ENCODE measurements at places on chromosomes 7 and 10. TPM values are rescaled to one million over a fixed set of nuclear protein-coding genes. Genes with fewer than 3 reads are reported as not detected.

DNA sequence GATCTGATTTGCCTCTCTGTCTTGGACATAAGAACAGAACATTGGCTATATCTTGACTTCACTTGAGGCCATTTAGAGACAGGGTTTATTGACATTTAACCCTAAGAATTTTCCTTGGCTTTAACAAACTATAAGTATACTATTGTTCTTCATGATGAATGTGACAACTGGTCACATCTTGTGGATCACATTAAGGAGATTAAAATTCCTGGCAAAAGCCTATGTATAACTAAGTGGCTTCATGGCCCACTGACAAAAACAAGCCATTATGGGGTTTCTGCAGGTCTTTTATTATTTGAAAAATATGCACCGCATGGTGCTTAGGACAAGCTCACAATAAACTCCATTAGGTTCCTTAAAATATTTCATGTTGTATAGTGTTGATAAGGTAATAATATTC lies 54.8 kb downstream of the THNSL1 start:
- DNase-seq: no peak

DNA sequence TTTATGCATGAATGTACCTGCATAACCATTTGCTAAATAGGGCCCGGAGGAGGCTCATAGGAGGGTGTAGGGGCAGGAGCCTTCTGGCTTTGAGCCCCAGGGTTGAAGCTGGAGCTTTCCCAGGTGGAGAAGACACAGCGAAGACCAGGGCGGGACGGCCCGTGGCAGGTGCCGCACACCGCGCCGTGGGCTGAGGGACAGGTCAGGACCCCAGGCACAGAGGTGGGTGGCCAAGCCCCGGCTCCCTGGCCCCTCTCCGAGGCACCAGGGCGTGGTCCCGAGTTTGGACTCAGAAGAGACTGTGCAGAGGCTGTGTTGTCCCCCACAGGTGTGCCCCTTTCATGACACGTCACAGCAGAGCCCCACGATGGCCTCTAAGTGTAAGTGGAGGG lies 56.5 kb downstream of the PWWP2B start:
- no peak for DNase-seq

DNA sequence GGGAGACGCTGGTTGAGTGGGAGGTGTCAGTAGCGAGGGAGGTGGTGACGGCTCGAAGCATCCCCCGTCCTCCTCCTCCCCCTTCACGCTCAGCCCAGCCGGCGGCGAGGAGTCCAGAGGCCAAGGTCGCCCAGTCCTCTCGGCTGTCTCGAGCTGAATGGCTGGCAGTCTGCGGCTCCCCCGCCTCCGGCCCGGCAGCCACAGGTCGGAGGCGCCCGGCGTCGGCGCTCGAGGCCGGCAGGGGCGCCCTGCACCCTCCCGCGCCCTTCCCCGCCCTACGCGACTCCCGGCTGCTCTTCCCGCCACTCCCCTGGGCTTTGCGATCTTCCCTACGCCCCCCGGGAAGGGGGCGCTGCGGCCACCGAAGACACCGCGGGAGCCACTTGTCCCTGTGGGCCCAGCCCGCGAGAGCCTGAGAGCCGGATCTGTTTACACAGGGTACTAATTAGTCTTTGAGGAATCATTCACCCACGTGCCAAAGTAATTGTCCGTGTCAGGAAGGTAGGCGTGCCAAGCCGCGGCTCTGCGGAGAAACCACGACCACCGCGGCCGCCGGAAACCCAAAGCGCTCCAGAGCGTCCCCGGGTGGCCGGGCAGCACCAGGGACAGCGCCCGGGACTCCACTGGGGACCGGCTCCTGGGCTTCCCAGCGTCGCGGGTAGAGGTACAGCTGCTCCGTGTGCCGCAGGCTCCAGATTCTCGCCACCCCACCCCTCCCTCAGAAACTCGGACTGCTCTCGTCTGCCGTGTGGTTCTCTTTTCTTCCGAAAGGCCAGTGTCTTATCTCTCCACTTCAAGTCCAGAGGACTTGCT lies at the start of gene NXPH1:
NXPH1 (plus strand) TSS at position 133 of the 813 bp plus-strand sequence.
- no peak for DNase-seq

GRCh38 chr7:24123076-24123475 lies 160.9 kb upstream of the NPY start:
- no peak for DNase-seq

DNA sequence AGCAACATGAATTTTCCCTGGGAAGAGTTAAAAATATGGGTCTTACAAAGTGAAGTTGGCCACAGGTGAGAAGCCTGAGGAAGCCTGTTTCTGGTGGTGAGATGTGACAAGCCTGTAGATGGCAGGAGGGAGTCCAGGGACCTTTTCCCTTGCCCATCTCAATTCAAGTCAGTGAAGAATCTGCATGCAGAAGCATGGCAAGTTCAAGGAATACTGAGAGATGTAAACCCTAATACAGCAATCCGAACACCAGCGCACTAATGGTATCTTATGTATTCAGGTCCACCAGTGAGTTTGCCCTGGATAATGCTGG lies 73.6 kb downstream of the RHOBTB1 start:
- no peak for DNase-seq

- no peak for DNase-seq
Measured at GRCh38 chr10:86194684-86195083, 171.9 kb downstream of the GRID1 start.

DNA sequence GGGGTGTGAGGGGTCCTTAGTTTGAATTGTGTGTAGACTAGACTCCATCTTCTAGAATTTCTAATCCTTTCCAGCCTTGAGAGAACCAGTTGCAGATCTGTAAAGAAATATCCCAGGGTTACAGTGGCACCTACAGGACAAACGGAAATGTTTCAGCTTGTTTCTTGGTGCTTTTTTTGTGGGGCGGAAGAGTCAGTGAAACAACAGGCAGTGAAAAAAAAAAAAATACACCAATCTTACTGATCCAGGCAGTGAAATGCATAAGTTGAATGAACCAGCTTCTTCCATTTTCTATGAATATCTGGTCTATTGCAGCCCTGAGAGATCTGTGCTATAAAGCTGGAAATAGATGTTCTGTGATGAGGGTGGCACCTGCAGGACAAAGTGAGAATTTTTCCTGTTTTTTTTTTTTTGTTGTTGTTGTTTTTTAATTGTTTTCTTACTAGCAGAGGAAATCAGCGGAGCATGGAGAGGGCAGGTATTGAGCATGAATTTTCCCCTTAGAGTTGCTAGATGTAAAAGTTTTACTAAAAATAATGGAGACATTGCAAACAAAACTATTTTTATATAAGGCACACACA lies 81.9 kb upstream of the DYNC1I1 start:
- DNase-seq: no peak

GRCh38 chr7:5626498-5626897 lies 155.0 kb downstream of the RNF216 start:
- no peak for DNase-seq

GRCh38 chr10:101939729-101940128 lies 96.1 kb upstream of the KCNIP2 start:
- DNase-seq: no peak

DNA sequence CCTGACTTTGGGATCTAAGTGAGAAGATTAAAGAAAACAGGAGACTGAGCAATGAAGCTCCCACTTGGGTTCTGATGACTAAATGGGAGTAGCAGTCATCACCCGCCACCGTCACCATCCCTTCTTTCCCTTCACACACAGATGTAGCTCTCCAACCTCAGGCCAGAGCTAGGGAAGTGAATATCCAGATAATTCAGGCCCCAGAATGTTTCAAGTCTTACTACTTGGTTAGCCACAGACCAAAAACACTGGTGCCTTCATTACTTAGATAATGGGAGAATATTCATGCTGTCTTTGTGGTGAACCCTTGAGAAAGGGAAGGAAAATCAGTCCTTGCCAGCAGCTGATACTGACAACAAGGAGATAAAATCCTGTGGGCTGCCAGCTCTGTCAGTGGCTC lies 100.7 kb downstream of the OSBPL3 start:
- DNase-seq: no peak

- DNase-seq: no peak
Measured at GRCh38 chr7:140506788-140507464, 27.6 kb upstream of the MKRN1 start.

- DNase-seq: no peak
Measured at GRCh38 chr7:82810558-82811259, 352.0 kb downstream of the PCLO start.

GRCh38 chr10:106493751-106494150 lies 670.8 kb downstream of the SORCS1 start:
- DNase-seq: no peak

DNA sequence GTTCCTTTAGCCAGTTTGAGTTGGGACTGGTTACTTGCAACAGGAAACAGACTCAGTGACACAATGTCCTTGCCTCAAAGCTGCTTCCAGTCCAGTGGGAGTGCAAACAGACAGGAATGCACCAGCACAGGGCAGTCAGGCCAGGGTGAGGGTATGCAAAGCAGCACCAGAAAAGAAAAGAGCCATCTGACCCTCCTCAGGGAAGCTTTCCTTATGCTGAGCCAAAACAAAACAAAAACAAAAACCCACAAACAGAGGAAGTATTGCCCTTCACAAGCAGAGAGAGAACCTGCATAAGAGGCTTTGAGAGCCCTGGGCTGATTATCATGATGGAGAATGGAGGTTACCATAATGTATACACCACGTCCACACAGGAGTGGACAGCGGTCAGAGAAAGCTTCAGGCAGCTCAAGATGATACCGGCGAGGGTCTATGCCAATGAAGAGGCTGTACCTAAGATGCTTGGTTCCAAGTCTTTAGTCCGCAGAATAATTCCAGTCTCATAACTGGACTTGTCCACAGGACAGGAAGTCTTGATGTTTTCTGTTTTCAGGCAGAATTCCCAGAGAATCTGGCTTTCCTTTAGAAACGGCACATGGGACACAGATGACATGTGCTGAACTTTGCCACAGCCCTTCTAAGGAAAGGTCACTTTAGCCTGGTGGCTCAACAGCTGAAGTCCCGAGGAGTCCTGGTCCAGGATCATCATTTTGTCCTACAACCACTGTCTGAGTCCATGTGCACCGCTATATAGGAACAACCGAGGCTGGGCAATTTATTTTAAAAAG lies 263.3 kb downstream of the TNS3 start:
- DNase-seq: no peak

DNA sequence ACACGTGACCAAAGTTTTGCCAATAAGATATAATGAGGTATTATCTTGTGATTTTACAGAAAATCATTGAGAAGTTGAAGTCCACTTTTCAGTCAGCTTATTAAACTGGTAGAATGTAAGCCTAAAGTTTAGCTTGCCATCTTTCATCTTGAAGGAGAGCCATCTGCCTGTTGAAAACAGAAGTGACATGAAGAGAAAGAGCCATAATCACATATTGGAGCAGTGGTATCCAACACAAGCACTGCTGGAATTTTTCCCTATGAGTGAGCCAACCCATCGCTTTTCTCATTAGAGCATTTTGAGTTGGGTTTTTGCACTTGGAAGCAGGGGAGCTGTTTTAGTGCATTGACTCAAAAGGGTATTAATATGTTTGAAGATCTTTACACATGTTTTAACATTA lies 117.6 kb upstream of the FERD3L start:
- no peak for DNase-seq

- no peak for DNase-seq
Measured at GRCh38 chr7:55065511-55066229, 46.9 kb downstream of the EGFR start.

GRCh38 chr7:44750921-44751571 lies 2.4 kb downstream of the ZMIZ2 start:
- DNase-seq: peak; percentile 62

GRCh38 chr7:30412782-30413504 lies 65.6 kb downstream of the NOD1 start:
- no peak for DNase-seq

GRCh38 chr7:106820321-106821217 lies 44.5 kb upstream of the PIK3CG start:
- no peak for DNase-seq

DNA sequence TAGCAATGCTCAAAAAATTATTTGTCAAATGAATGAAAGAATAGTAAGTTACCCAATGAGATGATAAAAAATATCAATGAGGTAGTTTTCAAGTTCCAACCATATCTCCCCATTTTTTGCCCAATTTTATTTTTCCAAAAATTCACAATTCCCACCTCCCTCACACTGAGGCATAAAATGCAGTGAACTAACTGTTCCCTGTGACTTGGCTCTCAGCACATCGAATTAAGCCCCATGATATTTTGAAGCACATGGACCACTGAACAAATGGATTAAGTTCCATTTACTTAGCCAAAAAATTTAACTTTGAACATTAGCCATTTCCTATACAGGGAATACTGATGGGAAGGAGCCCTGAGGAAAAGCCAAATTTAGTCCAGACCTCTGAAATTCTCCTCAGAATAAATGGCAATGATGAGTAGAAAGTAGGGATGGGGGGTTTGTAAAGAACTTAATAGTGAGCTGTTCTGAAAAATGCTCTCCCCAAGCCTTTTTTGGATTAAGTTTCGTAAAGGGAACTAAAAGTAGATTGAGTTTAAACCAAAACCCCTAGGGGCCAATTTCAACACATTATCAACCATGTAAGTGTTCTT lies 166.3 kb upstream of the GRM3 start:
- no peak for DNase-seq

DNA sequence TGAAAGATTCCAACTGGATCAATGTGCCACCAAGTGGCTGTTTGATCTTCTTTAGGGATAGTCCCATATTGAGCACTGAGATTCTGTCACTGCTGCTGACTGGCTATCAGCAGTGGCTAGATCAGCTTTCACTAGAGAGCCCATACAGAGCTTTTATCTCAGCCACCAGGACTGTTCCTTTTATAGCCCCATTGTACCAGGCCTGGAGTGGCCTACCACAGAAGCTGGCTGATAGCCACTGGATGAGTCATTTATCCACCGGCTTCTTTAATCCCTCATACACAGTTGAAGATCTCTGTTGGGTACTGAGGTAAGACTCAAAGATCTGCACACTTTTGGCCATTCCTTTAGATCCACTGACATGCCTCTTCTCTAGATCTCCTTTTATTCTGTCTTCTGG lies 1101.1 kb downstream of the SORCS3 start:
- DNase-seq: no peak

- no peak for DNase-seq
Measured at GRCh38 chr10:120422457-120422856, 34.6 kb upstream of the PLPP4 start.

DNA sequence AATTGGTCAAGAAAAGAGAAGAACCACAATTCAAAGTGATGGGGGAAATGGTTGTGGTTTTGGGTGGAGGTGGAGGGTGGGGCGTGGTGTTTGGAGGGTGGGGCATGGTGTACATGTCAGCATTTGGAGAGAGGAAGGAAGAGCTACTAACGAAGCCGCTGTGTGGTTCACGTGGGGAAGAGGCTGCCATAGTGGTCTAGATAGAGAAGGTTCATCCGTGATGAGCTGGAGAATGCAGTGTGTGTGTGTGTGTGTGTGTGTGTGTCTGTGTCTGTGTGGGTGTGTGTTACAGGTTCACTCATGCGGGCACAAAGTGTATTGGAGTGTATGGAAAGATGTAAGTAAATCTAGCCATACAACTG lies 6.1 kb upstream of the VCL start:
- peak; percentile 97 for DNase-seq

PTPRN2 gene
- 5.7 TPM for total RNA-seq

FAM25C gene
- total RNA-seq: not detected

OPN4 gene
- total RNA-seq: not detected

PLAU gene
- total RNA-seq: 2.2 TPM

RBP3 gene
- total RNA-seq: not detected

TAS2R41 gene
- total RNA-seq: not detected

NPY gene
- total RNA-seq: not detected

LRRC18 gene
- not detected for total RNA-seq

TCAF2 gene
- 24.6 TPM for total RNA-seq

DRGX gene
- not detected for total RNA-seq

Measured in activated CD8-positive, alpha-beta memory T cell treated with anti-CD3 and anti-CD28 coated beads, Interleukin-2, amount 10 ng/mL, durations not matched to agents 7 days and 5 days (primary cell).